ENCODE measurements at places on chromosomes 5 and 9.
A peak's percentile ranks its signal among the peaks of the same experiment; 100 is the strongest.

- DNase-seq: no peak
Observed at GRCh38 chr5:14450018-14450524, 131.5 kb upstream of the OTULINL start.

DNA sequence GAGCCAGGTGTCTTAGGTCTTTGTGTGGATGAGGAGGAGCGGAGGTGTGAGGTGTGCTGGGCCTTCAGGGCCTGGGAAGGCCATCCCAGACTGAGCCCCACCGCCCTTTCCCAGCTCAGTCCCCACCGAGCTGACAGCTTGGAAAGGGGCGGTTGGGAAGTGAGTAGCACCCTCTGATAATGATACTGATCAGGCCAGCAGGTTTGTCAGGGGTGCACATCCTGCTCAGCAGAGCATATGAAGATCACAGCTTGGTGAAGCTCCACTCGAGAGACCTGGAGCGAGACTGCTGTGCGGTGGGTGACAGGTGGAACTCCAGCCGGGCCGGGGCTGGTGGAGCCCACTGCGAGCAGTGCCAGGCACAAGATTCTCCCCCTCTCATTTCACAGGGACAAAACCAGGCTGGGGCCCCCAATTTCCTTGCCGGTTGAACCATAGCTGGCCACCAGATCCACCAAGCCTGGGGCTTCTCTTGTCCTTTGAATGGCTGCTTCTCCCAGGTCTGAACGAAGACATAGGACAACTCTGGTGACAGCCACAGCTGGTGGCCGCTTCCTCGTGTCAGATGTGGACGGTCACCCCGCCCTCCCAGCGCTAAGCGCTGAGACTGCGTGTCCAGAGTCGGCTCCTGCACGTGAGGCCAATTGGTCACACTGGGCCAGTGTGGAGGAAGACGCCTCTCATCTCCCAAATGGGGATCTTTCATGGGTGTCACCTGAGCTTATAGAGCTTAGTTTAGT is 8.3 kb downstream of the QRFP start:
- DNase-seq: no peak

DNA sequence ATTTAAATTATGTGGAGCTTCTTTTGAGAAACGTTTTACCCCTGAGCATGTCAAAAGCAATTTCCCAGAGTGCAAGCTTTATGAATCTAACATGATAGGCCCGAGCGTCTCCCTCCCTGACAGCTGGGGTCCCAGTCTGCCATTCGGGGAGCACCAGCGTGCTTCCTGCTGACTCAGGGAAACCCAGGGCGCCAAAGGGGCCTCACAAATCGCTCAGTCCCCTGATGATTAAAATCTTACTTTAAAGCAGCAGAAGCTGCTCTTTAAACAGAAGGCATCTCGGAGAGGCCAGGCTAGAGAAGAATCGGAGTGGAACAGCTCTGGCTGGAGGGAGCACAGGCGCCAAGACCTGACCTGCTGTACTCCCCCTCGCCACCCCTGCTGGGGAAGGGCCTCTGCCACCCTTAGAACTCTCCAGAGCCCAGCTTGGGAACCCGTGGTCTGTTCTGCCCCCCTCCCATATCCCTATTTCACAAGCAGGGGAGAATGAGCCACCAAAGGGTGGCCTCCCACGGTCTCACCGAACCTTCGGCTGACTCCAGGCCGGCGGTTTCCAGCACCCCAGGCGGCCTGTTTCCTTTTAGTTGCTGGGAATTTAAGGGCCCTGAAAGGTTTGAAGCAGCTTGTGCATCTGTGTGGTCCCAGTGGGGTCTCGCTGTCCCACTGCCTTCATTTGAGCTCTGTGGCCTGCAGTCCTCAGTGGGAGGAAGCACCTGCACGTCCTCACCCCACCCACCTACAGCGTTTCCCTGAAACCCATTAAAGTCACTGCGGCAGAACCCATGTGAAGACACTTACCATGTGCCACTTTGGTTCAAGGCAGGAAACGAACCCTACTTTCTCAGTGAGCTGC is 147.6 kb downstream of the COL23A1 start:
- no peak for DNase-seq

DNA sequence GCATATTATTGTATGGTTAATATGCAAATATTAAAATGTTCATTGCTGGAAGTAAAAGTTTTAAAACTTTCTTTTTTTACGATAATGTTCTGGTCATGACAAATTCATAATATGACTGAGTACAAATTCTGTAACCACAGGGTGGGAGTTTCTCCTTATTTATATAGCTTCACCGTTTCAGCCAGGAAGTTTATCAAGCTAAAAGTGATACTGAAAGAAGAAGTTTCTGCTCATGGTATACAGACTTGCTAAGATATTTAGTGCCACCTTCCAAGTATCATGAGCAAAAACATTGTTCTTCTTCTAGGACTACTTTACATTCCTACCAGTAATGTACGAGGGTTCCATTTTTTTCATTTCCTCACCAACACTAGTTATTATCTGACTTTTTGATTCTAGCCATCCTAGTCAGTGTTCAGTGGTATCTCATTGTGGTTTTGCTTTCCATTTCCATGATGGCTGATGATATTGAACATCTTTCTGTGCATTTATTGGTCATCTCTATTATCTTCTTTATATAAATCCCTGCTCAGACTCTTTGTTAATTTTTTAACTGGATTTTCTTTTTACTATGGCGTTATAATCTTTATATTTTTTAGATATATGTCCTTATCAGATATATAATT is 94.2 kb upstream of the PRRC1 start:
- no peak for DNase-seq

- no peak for DNase-seq
Observed at GRCh38 chr5:73374520-73375190, 73.9 kb downstream of the FOXD1 start.

- DNase-seq: no peak
Observed at GRCh38 chr5:127340606-127341005, 50.0 kb downstream of the MEGF10 start.

- peak; percentile 66 for DNase-seq
Observed at GRCh38 chr5:38831909-38832308, 13.9 kb upstream of the OSMR start.

DNA sequence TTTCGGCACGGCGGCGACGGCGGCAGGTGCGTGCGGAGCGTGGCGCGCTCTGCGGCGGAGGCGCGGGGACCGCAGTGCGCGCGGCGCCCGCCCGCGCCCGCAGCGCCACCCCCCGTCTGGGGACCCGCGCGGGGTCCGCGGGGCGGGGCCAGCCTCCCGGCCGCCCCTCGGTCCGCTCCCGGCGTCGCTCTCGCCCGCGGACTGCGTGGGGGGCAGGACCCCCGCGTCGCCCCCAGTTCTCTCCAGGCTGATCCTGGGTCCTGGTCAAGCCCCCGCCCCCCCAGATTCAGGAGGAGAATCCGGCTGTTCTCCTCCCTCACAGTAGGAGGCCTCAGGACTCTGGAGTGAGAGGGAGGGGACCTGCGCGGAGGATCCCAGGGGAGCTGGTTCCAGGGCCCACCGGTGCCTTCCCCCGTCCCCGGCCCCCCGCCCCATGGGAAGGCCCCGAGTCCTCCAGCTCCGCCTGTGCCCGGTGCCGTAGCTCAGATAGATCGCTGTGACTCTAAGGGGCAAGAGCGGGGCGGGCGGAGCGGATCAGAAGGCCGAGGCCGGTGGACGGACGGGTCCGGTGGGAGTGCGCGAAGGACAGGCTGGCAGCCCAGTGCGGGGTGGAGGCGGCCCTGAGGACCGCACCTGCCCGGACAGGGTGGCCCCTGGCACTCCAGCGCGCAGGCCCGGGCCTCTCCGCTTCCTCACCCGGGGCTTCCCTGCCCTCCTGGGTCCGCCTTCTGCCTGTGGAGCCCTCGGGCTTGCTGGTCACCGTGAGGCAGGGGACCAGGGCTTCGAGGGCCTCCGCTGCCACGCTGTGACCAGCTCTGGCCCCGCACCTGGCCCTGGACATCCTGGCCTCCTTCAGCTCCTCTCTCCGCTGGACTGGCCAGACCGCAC is at the start of gene RNF208:
Gene RNF208 (minus strand): TSS at position 51 of the 888 bp plus-strand sequence. CDS start 1,028 bp downstream, outside the sequence.
- DNase-seq: no peak

DNA sequence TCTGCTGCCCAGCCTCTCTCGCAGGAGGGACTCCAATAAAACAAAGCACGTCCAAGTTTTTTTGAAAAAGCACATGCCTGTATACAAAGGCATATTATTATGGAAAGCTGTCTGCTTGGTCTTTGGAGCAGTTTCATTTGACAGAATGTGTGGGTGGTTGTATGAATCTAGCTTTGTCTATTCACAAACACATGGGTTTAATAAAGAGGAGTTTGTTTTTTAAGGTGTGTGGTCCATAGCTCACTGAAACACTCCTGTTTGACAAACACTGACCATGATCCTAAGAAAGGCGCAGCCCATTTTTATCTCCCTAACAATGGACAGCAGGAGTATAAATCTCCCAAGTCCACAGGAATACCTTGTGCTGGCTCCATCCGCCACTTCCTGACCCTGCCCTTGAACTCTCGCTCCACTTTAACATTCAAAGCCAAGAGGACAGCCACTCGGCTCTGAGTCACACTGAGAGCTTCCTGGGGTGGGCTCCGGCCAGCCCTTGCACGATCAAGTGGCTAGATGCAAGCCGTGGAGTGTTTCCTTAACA is 371.9 kb downstream of the EBF1 start:
- DNase-seq: no peak

DNA sequence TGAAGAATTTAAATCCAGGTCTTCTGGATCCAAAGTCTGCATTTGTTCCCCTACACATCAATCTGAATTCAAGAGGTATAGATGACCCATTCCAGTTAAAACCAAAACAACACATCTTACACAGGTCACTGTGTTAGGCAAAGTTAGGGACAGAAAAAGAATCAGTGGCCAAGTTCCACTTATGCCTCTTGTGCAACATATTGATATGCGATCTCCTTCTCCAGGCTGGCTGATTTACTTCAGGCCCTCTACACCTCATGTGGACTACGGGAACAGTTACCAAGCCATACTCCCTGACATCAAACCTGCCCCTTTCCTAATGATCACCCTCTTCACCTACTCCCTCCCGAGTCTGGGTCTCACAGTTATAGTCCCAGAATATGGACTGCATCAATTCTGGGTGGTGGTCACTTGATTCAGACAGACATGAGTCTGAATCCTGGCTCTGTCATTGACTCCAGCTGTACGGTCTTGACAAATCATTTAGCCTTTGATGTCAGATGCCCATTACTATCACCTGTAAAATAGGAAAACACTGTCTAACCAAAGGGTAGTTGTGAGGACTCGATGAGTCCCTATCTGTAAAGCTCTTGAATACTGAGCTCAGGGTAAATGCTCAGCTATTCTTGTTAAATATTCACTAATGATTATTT is 26.0 kb downstream of the GOLGA1 start:
- no peak for DNase-seq

DNA sequence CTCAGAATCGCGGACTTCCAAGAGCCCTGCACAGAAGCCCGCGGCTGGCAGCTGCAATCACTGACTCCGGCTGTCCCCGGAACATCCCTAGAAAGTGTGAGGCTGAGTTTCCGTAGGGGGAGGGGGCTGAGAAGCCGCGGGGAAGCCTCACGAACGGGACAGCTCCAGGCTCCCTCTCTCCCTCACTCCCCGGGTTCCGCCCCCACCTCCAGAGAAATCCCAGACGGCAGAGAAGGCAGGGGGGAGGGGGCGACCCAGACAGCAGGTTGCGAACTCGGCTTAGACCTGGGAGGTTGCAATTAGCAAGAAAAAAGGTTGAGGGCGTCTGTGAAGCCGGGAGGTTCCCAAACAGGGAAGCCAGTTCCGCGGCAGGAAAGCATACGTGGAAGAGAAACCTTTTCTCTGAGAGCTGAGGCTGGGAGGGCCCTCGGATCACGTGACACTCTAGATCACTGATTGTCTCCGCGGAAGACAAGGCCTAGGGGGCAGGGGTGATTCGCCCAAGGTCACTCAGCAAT is 73.8 kb upstream of the CPLX2 start:
- no peak for DNase-seq

DNA sequence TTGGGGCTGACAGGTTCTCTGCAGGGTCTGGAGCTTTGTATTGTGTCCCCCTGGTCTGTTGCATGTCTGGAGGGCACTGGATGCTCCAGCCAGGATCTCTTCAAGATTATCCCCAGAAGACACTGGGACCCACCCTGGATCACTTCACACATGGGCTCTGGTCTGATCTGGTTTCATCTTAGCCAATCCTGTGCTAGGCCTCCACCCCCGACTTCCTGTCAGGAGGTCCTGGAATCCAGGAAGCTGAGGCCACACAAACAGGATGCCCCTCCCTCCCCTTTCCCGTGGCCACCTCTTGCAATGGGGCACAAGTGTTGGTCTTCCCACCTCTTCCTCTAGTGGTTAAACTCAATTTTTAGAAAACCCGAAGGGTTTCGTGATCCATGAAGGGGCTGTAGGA is 242.6 kb upstream of the MVB12B start:
- no peak for DNase-seq

GRCh38 chr5:159655757-159656409 is 260.4 kb upstream of the ADRA1B start:
- DNase-seq: no peak

DNA sequence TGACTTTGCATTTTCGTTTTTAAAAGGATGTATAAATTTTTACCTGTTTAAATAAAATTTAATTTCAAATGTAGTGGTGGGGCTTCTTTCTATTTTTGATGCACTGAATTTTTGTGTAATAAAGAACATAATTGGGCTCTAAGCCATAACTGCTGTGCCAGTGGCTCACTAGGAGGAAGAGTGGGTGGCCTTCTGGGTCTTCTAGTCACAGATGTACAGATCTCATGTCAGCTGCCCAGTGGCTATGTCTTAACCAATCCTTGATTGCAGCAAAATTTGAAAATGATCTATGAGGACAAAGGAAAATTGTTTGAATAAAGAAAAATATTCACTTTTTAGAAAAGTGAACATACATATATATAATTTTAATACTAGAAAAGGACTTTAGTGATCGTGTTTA is 5.4 kb downstream of the CTSL start:
- no peak for DNase-seq

GRCh38 chr9:35732800-35733541 is 505 bp downstream of the CREB3 start:
- DNase-seq: peak; percentile 64

GRCh38 chr5:18465833-18466681 is 831.8 kb downstream of the TAF11L14 start:
- DNase-seq: peak; percentile 77

- DNase-seq: no peak
Observed at GRCh38 chr5:77633207-77633675, 5.3 kb downstream of the OTP start.

DNA sequence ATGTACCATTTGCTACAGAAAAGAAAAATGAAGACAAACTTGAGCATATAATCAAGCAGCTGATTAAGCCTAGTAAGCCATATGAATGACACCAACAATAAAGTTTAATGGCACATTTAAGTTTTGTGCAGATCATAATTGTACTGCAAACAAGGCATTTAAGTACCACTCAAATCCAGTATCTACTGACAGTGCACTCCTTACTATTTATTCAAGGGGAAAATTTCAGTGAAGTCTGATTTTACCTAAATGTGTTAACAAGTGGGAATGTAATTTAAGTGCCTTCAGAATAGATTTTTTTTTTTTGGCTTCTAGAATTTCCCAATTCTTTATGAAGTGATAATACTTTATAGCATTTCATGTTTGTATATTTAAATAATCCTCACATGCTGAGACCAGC is 341.0 kb upstream of the POU5F2 start:
- DNase-seq: no peak

GRCh38 chr9:4137681-4138099 is 162.2 kb downstream of the GLIS3 start:
- DNase-seq: no peak

Data from hematopoietic multipotent progenitor cell treated with erythropoietin and hydrocortisone succinate and interleukin-3 and kit ligand, for 6 days (in vitro differentiated cells).